Kidney (tissue), 22 donors: ENCODE measurements at places on chromosomes 1 and 21.

GRCh38 chr1:82565146-82565545, 764.4 kb downstream of the ADGRL2 start:
- no peak overlapping the region for H3K4me3 ChIP-seq
- no peaks in the 10 kb centered on the region for H3K4me1 ChIP-seq
- DNase-seq: no peak
- no peaks in the 10 kb centered on the region for H3K27me3 ChIP-seq

DNA sequence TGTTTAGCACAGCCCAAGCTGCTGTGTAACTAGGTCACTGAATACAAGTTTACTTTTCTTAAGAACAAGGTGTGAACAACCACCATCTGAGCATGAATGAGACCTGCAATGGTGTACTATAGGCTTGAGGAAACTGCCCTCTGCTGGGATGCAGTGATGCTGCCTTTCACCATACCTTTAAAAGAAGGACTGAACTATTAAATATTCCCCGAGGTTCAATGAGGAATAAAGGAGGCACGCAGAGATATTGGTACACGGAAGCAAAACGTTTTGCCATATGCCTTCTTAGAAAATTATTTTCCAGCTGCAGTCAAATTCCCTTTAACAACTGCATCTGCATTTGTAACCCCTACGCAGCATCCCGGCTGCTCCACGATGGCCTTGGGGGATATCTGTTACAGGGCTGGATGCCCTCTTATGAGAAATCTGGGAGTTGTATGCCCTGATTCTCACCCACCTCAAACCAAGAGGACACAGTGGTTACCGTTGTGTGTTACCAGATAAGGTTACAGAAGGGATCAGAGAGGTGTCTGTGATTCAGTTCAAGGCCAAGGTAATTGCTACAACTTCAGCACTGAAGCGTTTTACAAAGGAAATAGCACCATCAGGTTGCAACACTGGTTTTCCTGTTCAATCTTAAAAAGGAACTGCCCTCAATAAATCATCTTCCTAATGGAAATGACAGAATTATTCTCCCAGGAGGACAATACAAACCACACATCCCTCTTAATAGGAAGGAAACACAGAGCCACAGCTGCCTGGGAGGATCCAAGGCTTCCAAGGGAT, 470.5 kb downstream of the LTN1 start:
- peak; percentile 58 for DNase-seq
- H3K27me3 ChIP-seq: no peaks in the 10 kb centered on the region
- H3K4me3 ChIP-seq: no peak overlapping the region
- H3K4me1 ChIP-seq: no peaks in the 10 kb centered on the region

- H3K4me3 ChIP-seq: no peak overlapping the region
- no peaks in the 10 kb centered on the region for H3K4me1 ChIP-seq
- peak overlapping the region; percentile 72 for H3K27ac ChIP-seq
- DNase-seq: no peak
- no peaks in the 10 kb centered on the region for H3K36me3 ChIP-seq
Measured at GRCh38 chr1:206722751-206723461, 38.2 kb downstream of the MAPKAPK2 start.

GRCh38 chr21:15001857-15002606, 62.8 kb downstream of the NRIP1 start:
- H3K4me3 ChIP-seq: no peak overlapping the region
- H3K27ac ChIP-seq: no peak overlapping the region
- H3K27me3 ChIP-seq: no peaks in the 10 kb centered on the region
- peak; percentile 31 for DNase-seq

DNA sequence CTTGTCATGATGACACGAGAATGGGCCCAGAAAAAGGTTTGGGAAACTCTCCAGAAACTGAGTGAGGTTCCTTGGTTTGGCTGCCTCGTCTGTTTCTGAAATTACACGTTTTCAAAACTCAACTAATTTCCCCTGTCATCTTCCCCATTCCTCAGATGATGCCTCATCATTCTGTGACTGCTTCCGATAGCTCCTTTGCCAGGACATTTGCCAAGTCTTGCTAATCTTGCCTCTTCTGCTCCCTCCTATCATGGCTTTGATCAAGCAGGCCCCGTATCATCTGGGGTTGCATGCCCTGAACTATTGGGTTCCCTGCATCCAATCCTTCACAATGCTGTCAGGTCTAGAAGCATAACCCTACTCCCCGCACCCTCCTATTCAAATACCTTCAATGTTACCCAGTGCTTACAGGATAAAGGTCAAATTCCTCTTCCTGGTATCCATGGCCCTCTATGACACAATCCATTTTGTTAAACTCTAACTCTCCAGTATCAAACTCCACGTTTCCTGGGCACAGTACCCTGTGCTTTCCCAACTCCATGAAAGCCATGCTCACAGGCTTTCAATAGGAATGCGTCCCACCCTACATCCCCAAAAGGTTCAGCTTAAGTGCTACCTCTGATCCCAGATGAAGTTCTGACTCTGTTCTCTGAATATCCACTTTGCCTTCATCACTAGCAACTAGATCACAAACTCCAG, 22.2 kb upstream of the TMEM200B start:
- H3K27me3 ChIP-seq: no peaks in the 10 kb centered on the region
- H3K36me3 ChIP-seq: peaks cover 17% of the 10 kb centered on the region
- no peak overlapping the region for H3K4me3 ChIP-seq
- no peak for DNase-seq

GRCh38 chr1:233340966-233341516, 13.5 kb downstream of the MAP3K21 start:
- no peak overlapping the region for H3K27ac ChIP-seq
- no peak for DNase-seq
- H3K4me1 ChIP-seq: peaks cover 17% of the 10 kb centered on the region
- no peaks in the 10 kb centered on the region for H3K36me3 ChIP-seq
- H3K27me3 ChIP-seq: no peaks in the 10 kb centered on the region
